ENCODE measurements at places on chromosomes 2 and 18.

DNA sequence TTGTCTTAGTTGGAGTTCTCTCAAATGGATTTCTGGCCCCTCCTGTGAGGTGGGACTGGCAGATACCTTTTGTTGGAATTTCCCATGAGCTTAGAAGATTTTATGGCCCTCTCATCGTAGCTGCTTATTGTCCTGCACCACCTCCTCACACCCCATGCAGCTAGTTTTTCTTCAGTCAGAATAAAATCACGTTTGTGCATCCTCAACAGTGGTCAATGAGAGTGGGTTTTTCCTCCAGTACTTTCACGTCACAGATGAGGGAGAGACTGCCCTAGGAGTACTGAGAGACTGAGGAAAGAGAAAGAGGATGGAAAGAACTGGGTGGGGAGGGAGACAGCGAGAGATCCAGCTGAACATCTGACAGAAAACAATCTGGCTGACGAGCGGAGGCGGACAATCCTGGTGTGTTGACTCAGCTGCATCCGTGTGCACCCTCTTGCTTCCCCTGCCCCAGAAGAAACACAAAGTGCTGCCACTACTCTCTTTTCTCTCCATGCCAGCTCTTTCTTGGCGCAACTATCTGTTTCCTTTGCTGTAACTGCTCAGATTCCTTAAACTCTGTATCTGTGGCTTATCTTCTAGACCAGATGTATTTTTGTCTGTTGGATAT, 7.4 kb downstream of the RAPGEF4 start:
- no peak overlapping the region for H3K4me3 ChIP-seq
- no peaks in the 10 kb centered on the region for H3K36me3 ChIP-seq
- DNase-seq = no peak
- H3K27me3 ChIP-seq = peaks cover 17% of the 10 kb centered on the region
- no peak overlapping the region for H3K27ac ChIP-seq

- DNase-seq = no peak
- H3K4me3 ChIP-seq = peak overlapping the region; percentile 96
- H3K27ac ChIP-seq = no peak overlapping the region
- peaks cover 9% of the 10 kb centered on the region for H3K4me1 ChIP-seq
- peaks cover 39% of the 10 kb centered on the region for H3K36me3 ChIP-seq
Observed at GRCh38 chr2:96637385-96638143, 548 bp downstream of the KANSL3 start.

- H3K4me1 ChIP-seq = no peaks in the 10 kb centered on the region
- DNase-seq = no peak
- no peaks in the 10 kb centered on the region for H3K27me3 ChIP-seq
Observed at GRCh38 chr18:42617221-42617620, 498.3 kb downstream of the RIT2 start.

- peaks cover 18% of the 10 kb centered on the region for H3K27me3 ChIP-seq
- no peak for DNase-seq
- H3K4me3 ChIP-seq = no peak overlapping the region
- no peaks in the 10 kb centered on the region for H3K4me1 ChIP-seq
- no peaks in the 10 kb centered on the region for H3K36me3 ChIP-seq
- no peak overlapping the region for H3K27ac ChIP-seq
Observed at GRCh38 chr2:38466876-38467767, 90.0 kb upstream of the ATL2 start.

DNA sequence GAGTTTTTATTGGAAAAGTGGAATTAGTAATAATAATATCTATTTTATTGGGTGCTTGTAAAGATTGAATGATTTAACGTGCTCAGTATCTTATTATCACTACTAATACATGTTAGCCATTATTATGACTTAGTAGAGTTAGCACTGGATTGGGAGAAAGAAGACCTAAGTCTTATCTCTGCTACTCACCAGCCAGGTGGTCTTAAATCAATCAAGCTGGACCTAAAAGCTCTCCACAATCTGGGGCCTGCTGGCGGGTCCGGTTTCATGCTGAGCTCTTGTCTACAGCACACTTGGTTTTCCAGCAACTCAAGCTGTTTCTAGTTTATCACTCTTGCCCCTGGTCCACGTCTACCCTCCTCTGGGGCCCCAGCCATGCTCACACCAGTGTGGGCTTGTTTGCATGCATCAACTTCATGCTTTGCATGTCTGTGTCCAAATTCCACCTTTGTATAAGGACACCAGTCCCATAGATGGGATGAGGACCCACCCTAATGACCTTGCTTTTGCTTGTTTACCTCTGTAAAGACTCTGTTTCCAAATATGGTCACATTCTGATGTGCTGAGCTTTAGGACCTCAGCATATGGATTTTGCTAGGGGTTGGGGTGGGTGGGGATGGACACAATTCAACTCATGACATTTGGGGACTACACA, 363.1 kb downstream of the LPIN1 start:
- H3K4me1 ChIP-seq = peaks cover 5% of the 10 kb centered on the region
- DNase-seq = no peak

- H3K27ac ChIP-seq = no peak overlapping the region
- H3K4me1 ChIP-seq = no peaks in the 10 kb centered on the region
- no peak for DNase-seq
- H3K36me3 ChIP-seq = no peaks in the 10 kb centered on the region
- no peaks in the 10 kb centered on the region for H3K27me3 ChIP-seq
- no peak overlapping the region for H3K4me3 ChIP-seq
Observed at GRCh38 chr2:154724194-154724797, 25.8 kb downstream of the KCNJ3 start.

- H3K36me3 ChIP-seq = no peaks in the 10 kb centered on the region
- no peaks in the 10 kb centered on the region for H3K27me3 ChIP-seq
- no peak overlapping the region for H3K27ac ChIP-seq
- DNase-seq = no peak
- no peaks in the 10 kb centered on the region for H3K4me1 ChIP-seq
Observed at GRCh38 chr2:78892295-78892694, 133.2 kb upstream of the REG3G start.

DNA sequence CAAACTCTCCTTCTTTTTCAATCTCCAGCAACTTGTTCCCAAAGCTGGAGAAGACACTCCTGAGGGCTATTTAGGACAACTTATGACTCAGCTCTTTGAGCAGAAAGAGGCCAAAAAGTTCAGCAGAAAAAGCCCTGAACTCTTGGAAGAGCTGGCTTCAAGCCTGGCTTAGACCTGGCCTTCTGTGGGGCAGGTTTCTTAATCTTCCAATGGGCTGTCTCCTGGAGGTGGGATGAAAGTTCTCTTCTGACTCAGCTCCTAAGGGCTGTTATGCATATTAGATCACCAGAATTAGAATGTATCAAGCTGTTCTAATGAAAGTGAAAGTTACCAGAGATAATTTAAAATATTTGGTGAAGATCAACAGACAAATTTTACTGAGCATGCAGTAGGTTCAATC, 129.4 kb downstream of the RAD51AP2 start:
- no peaks in the 10 kb centered on the region for H3K27me3 ChIP-seq
- no peak for DNase-seq
- H3K4me3 ChIP-seq = no peak overlapping the region
- H3K4me1 ChIP-seq = no peaks in the 10 kb centered on the region
- no peak overlapping the region for H3K27ac ChIP-seq

GRCh38 chr2:62314291-62314690, 118.4 kb downstream of the B3GNT2 start:
- H3K27me3 ChIP-seq = no peaks in the 10 kb centered on the region
- DNase-seq = no peak
- H3K36me3 ChIP-seq = no peaks in the 10 kb centered on the region
- no peak overlapping the region for H3K4me3 ChIP-seq

DNA sequence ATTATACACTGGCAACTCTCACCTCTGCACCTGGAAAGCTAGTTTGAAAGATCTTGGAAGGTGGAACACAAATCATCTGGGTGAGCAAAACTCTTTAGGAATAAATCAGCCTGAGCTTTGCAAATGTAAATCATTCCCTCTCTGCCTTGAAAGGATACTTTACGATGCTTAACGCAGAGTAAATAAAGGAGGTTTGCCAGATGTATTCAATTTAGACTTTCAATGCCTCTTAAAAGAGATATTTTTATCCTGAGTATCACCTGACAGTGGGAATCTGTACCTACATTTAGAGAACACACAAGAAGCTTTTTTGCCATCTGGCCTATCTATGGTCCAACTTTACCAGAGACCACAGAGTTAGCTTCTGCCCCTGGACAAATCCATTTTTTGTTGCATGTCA, 983.2 kb upstream of the CDH2 start:
- H3K4me3 ChIP-seq = no peak overlapping the region
- no peak overlapping the region for H3K27ac ChIP-seq
- peaks cover 11% of the 10 kb centered on the region for H3K4me1 ChIP-seq
- no peaks in the 10 kb centered on the region for H3K27me3 ChIP-seq
- DNase-seq = no peak
- H3K36me3 ChIP-seq = no peaks in the 10 kb centered on the region

GRCh38 chr2:167924556-167924955, 322.8 kb downstream of the STK39 start:
- H3K27ac ChIP-seq = no peak overlapping the region
- no peak for DNase-seq
- H3K27me3 ChIP-seq = no peaks in the 10 kb centered on the region
- no peak overlapping the region for H3K4me3 ChIP-seq
- no peaks in the 10 kb centered on the region for H3K36me3 ChIP-seq

DNA sequence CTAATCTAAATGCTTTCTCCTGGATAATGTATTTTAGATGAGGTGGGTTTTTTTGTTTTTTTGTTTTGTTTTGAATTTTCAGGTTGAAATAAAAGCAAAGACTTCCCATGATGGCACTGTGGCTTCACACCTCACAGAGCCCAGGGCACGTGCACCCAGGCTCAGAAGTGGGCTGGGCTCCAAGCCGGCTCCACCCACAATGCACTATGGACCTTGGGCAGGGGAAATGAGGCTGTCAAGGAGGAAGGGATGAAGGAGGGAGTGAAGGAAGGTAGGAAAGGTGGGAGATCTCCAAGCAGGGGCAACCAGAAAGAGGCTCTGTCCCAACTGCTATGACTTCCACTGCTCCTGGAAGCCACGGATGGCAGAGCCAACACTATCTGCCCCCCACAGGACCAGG, 60.4 kb downstream of the BIN1 start:
- H3K4me3 ChIP-seq = no peak overlapping the region
- H3K4me1 ChIP-seq = no peaks in the 10 kb centered on the region
- H3K27ac ChIP-seq = no peak overlapping the region
- no peak for DNase-seq
- no peaks in the 10 kb centered on the region for H3K27me3 ChIP-seq

GRCh38 chr2:95379371-95379831, 23.1 kb upstream of the FAHD2A start:
- no peak for DNase-seq
- H3K27me3 ChIP-seq = peaks cover 3% of the 10 kb centered on the region
- no peaks in the 10 kb centered on the region for H3K36me3 ChIP-seq
- H3K4me3 ChIP-seq = no peak overlapping the region

- peaks cover 2% of the 10 kb centered on the region for H3K4me1 ChIP-seq
- no peaks in the 10 kb centered on the region for H3K27me3 ChIP-seq
- H3K27ac ChIP-seq = no peak overlapping the region
Observed at GRCh38 chr18:78769502-78770105, 210.0 kb upstream of the SALL3 start.

GRCh38 chr18:58453913-58454317, 175.0 kb downstream of the ALPK2 start:
- DNase-seq = no peak
- peaks cover 2% of the 10 kb centered on the region for H3K4me1 ChIP-seq
- no peak overlapping the region for H3K4me3 ChIP-seq
- H3K27me3 ChIP-seq = no peaks in the 10 kb centered on the region

DNA sequence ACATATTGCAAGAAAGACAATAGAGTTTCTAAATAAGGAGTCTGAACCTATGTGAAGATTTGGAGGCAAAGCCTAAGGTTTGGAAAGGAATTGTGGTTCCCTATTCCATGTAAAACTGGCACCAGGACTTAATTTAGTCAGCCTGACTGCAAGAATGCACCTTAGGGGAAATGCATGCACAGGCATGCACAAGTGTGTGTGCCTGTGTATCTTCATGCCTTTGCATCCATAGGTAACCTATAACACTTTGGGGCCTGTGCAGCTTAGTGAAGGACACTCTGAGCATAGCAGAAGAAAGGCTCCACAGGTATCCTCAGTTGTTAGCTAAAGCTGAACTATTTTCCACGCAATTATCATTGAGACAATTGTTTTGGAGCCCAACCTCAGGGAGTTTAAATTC, 73.4 kb downstream of the RPRM start:
- no peak overlapping the region for H3K4me3 ChIP-seq
- H3K27ac ChIP-seq = no peak overlapping the region
- no peaks in the 10 kb centered on the region for H3K27me3 ChIP-seq

DNA sequence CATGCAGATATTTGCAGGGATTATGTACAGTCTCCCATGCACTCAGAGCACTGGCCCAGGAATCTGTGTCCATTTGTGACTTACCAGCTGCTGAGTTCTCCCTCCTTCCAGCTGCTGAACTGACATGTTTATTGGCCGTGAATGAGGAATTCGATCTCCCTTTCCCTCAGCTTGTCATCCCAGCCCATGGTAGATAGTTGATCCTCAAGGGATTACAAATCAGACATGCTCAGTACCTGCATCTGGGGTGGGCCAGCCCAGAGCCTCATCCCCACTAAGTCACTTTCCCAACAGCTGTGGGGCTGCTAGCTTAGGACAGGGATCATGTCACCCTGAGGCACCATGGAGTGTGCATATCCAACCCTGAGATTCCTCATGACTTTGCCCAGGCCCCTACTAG, 1284.9 kb upstream of the LRRTM1 start:
- no peaks in the 10 kb centered on the region for H3K4me1 ChIP-seq
- H3K4me3 ChIP-seq = no peak overlapping the region
- H3K27me3 ChIP-seq = no peaks in the 10 kb centered on the region
- H3K27ac ChIP-seq = no peak overlapping the region
- no peak for DNase-seq

DNA sequence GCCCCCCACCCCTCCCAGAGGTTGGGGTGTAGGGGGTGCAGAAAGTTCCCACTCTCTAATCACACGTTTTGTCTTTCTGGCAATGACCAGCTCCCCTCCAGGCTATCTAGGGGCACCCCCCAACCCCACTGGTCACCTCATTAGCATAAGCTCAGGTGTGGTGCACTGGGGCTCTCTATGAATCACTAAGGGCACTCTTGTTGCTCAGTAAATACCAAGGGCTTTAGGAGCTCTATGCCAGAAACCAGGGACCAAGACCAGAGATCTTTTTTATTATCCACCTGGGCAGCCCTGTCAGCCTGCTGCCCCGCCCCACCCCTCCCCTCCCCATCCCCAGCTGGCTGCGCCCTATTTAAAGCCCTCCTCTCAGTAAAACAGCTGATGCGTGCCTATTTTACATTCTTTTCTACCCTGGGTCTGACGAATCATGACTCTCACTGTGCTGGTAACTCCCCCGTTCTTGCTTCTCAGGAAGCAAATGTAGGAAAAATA, 24.3 kb downstream of the NCK2 start:
- DNase-seq = no peak
- no peak overlapping the region for H3K27ac ChIP-seq
- H3K4me1 ChIP-seq = peaks cover 9% of the 10 kb centered on the region
- no peaks in the 10 kb centered on the region for H3K36me3 ChIP-seq

GRCh38 chr2:237682856-237683670, 55.7 kb downstream of the LRRFIP1 start:
- no peaks in the 10 kb centered on the region for H3K36me3 ChIP-seq
- H3K4me1 ChIP-seq = no peaks in the 10 kb centered on the region
- no peak overlapping the region for H3K27ac ChIP-seq

GRCh38 chr18:8359076-8359475, 250.2 kb upstream of the RAB12 start:
- no peaks in the 10 kb centered on the region for H3K36me3 ChIP-seq
- H3K4me3 ChIP-seq = no peak overlapping the region
- no peak for DNase-seq
- no peaks in the 10 kb centered on the region for H3K27me3 ChIP-seq

Measured in neuronal stem cell (in vitro differentiated cells).